ENCODE measurements at places on chromosomes 12 and 14.

DNA sequence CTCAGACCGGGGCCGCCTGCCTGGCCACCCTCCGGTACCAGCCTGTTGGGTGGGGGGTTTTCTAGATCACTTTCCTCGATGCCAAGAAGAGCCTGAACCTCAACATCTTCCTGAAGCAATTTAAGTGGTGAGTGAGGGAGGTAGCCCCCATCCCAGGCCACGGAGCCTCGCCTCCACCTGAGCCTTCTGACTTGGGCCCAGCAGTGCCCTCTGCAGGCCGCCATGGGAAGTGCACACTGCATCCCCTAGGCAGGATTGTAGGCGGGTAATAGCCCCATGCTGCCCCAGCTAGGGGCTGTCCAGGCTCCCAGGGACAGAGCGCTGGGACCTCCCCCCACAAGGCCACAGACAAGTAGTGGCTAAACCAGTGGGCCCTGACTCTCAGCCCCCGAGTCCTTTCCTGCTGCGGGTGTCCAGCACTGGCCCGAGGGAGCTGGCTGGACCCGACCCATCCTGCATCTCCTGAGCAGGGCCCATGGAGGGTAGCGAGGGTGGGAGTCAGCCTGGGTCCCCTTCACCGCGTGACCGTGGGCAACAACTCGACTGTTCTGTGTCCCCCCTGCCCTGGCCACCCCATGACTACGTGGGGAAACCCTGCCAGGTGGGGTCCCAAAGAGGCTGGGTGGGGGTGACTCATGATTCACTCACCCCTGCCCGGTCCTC, 15.3 kb upstream of the ADSS1 start:
- peak; percentile 76 for DNase-seq

- DNase-seq, result no peak
These were observed 71.9 kb upstream of the GNPNAT1 start for GRCh38 chr14:52863334-52863700.

DNA sequence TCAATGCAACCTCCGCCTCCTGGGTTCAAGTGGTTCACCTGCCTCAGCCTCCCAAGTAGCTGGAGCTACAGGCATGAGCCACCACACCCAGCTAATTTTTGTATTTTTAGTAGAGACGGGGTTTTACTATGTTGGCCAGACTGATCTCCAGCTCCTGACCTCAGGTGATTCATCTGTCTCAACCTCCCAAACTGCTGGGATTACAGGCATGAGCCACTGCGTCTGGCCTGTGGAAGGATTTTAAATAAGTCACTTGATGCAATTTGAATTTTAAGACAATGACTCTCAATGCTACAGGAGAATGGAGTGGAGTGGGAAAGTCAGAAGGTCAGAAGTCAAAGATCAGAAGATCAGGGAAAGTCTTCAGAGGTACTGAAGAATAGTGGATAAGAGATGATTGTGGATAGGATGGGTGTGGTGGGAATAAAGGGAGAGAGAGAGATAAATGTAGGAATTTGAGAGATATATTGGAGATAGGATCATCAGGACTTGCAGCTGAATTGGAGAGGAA, 15.4 kb downstream of the TMEM52B start:
- DNase-seq, result no peak

GRCh38 chr12:50362671-50363070, 33.7 kb downstream of the FAM186A start:
- DNase-seq, result no peak

GRCh38 chr14:75182821-75183220, 6.4 kb upstream of the TMED10 start:
- no peak for DNase-seq

DNA sequence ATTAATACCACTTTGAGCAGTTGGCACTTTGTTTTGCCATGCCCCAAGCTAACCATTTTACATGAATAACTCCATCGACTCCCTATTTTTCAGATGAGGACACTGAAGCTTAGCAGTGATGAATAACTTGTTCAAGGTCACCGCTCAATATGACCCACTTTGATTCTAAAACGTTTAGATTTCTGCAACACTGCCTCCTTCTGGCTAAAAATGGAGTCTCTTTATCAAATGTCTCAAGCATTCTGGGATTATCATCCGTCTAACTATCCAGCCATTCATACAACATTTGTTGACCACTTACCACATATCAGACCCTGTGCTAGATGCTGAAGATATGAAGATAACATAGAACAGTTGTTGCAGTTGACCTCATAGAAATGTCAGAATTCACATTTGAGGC, 298.0 kb downstream of the PPFIA2 start:
- no peak for DNase-seq

DNA sequence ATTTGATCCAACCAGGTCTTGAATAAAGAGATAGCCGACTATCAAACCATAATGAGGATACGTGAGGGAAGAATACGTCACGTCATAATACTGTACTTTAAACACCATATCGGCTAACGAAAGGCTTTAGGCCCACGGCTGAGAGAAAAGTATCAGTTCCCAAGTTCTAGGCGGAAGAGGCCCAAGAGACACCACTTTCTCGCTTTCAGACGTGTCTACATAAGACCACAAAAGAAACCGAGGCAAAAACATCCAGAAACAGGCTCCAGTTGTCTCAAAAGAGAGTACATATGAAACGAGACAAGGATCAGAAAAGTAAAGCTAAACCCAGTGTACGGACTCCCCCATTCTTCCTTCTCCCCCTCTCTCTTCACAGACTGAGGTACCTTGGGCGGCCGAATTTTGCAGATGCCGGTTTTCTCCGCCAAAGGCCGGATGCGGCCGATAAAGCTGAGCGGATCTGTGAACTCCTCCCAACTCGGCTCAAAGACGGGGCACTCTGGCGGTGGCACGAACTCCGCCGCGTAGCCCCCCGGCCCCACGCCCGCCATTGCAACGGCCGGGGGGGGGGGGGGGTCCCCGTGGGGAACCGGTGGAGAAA, 479 bp downstream of the KDM5A start:
- DNase-seq, result peak; percentile 43

DNA sequence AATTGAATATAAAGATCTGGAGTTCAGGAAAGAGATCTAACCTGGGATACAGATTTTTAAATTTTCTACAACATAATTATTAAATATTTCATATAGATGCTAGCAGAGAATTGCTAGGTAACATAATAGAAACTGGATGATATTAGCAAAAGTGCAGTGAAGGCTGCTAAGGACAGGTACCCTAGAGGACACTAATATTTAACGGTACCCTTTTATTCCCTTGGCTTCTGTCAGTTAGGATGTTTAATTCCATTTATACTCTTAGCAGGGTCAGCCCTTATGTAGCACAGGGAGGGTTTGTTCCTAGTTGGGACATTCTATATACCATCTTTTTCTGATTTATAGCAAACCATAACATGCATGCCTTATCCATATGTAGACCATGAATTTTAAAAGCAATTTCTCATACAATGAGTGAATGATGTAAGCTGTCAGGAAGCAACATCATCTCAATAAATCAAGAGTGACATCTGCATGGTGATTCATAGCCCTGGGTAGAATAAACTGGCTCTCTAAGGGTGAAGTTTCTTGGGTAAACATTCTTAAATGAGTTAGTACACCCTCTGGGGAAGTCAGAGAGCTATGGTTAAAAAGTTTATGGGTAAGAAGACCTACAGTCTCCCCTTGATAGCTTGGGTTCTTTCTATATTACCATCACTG, 404.4 kb upstream of the MGAT4C start:
- no peak for DNase-seq

DNA sequence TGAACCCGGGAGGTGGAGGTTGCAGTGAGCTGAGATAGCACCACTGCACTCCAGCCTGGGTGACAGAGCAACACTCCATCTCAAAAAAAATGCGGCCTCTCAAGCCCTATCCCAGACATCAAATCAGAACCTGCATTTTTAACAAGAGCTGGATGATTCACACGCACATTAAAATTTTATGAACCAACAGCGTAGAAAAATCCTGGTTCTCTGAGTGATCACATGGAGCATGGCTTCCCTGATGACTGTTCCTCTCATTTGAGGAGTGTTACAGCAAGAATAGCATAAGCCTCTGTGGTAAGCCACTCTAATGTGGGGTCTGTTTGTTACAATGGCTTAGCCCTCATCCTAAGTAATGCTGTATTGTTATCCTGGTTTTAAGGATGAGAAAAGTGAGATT, 163.6 kb downstream of the BRMS1L start:
- no peak for DNase-seq

DNA sequence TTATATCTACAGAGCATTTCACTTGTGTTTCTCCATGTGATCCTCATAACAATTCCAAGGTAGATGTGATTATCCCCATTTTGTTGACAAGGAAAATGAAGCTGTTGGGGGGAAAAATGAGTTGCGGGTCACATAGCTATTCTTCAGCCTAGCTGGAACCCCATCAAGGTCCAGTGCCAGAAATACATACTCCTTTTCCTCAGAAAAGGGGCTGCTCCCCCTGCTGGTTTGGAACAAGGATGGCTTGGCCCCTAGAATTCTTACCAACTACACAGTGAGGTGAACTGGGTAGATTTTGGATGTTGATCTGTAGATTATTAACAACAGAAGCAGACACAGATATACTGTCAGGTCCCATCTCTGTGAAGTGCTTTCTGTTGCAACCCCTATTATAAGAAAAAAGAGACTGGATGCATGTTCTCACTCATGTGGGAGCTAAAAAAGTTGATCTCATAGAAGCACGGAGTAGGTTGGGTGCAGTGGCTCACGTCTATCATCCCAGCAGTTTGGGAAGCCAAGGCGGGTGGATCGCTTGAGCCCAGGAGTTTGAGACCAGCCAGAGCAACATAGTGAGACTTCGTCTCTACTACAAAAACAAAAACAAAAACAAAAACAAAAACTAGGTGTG, 8.9 kb downstream of the IKZF4 start:
- peak; percentile 38 for DNase-seq
